Osteoblast (primary cell): ENCODE measurements at places on chromosomes 12 and 14.

DNA sequence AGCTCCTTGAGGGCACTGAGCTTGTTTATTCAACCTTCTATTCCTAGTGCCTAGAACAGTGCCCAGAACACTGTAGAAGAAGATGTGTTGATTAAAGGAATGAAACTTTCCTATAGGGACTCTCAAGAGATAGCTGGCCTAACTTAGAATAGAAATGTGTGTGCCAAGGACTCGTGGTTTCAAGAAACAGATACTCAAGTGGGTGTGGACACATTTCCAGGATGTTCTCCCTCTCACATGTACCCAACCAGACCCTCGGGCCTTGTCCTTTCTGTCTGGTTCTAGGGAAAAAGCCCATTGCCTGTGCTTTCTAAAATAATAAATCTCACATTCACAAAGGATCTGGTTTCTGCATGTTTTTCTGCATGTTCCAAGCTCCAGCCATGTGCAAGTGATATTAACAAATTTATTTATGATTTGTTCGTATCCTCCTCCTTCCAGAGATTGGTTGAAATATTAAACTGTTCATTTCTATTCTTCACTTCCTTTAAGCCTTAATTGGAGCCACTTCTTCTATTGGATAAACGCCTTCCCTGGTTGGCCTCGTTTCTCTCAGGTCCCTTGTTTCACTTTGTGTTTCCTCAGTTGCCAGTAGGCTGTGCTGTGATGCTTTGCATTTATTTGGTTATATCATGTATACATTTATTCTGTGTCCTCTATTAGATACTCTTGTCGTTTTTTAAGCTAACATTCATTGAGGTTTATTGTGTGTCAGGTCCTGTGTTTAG is 89.8 kb downstream of the CRADD start:
- DNase-seq, result peak; percentile 61
- no peaks in the 10 kb centered on the region for H3K36me3 ChIP-seq
- H3K4me1 ChIP-seq, result peaks cover 19% of the 10 kb centered on the region
- H3K27me3 ChIP-seq, result no peaks in the 10 kb centered on the region
- peak overlapping the region; percentile 2 for H3K27ac ChIP-seq

- no peaks in the 10 kb centered on the region for H3K4me1 ChIP-seq
- no peak overlapping the region for H3K4me3 ChIP-seq
- H3K27ac ChIP-seq, result no peak overlapping the region
- DNase-seq, result no peak
- H3K27me3 ChIP-seq, result no peaks in the 10 kb centered on the region
Measured at GRCh38 chr12:91861554-91861953, 284.1 kb downstream of the BTG1 start.

DNA sequence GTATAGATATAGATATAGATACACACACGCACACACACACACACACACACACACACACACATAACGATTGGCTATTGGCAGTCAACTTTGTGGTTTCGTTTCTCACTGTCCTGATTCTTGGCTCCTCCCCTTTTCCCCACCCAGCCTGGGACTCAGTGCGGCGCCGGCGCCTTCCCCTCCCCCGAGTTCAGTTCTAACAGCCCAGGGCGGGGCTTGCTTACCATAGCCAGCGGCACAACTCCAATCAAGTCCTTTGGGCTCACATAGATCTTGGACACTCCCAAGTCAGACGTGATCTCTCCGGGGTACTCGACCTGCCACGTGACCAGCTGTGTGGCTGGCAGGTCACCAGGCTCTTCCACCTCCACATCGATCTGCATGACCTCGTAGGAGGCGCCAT is 484.1 kb downstream of the GLT1D1 start:
- no peaks in the 10 kb centered on the region for H3K4me1 ChIP-seq
- H3K36me3 ChIP-seq, result no peaks in the 10 kb centered on the region
- H3K4me3 ChIP-seq, result no peak overlapping the region
- no peak for DNase-seq
- no peak overlapping the region for H3K27ac ChIP-seq
- no peaks in the 10 kb centered on the region for H3K27me3 ChIP-seq

DNA sequence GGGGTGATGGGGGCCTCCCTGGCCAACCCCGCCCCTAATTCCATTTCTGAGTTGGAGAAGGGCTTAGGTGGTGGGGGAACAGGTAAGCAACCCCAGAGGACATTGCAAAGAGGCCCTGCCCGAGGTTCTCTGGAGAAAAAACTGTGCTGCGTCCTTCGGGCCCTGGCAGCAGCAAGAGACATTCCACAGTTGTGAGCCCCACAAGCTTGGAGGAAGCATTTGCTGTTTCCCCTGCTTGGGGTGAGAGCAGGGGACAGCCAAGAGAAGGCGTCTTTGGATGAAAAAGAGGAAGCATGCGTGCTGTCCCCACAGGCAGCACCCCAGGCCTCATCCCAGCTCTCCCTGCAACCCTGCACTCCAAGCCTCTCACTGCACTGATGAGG is 1.3 kb downstream of the BDKRB2 start:
- no peaks in the 10 kb centered on the region for H3K27me3 ChIP-seq
- peak overlapping the region; percentile 80 for H3K27ac ChIP-seq
- DNase-seq, result no peak
- no peaks in the 10 kb centered on the region for H3K36me3 ChIP-seq

GRCh38 chr14:36971263-36971855 is 201.0 kb downstream of the SLC25A21 start:
- no peaks in the 10 kb centered on the region for H3K36me3 ChIP-seq
- H3K27me3 ChIP-seq, result no peaks in the 10 kb centered on the region
- no peak overlapping the region for H3K4me3 ChIP-seq
- DNase-seq, result no peak
- no peak overlapping the region for H3K27ac ChIP-seq
- peaks cover 16% of the 10 kb centered on the region for H3K4me1 ChIP-seq

- H3K27me3 ChIP-seq, result no peaks in the 10 kb centered on the region
- H3K27ac ChIP-seq, result no peak overlapping the region
- DNase-seq, result no peak
- no peak overlapping the region for H3K4me3 ChIP-seq
- H3K4me1 ChIP-seq, result no peaks in the 10 kb centered on the region
- H3K36me3 ChIP-seq, result no peaks in the 10 kb centered on the region
Measured at GRCh38 chr14:40599725-40600124, 1007.0 kb upstream of the LRFN5 start.

- H3K4me1 ChIP-seq, result peaks cover 19% of the 10 kb centered on the region
- H3K36me3 ChIP-seq, result no peaks in the 10 kb centered on the region
- H3K4me3 ChIP-seq, result no peak overlapping the region
- H3K27me3 ChIP-seq, result no peaks in the 10 kb centered on the region
- peak overlapping the region; percentile 31 for H3K27ac ChIP-seq
Measured at GRCh38 chr14:67002994-67003753, 186.1 kb upstream of the GARIN2 start.

GRCh38 chr14:50647753-50648152 is 20.4 kb downstream of the SAV1 start:
- H3K4me3 ChIP-seq, result no peak overlapping the region
- H3K27me3 ChIP-seq, result no peaks in the 10 kb centered on the region
- H3K36me3 ChIP-seq, result peaks cover 12% of the 10 kb centered on the region
- H3K27ac ChIP-seq, result no peak overlapping the region
- DNase-seq, result no peak
- peaks cover 18% of the 10 kb centered on the region for H3K4me1 ChIP-seq

DNA sequence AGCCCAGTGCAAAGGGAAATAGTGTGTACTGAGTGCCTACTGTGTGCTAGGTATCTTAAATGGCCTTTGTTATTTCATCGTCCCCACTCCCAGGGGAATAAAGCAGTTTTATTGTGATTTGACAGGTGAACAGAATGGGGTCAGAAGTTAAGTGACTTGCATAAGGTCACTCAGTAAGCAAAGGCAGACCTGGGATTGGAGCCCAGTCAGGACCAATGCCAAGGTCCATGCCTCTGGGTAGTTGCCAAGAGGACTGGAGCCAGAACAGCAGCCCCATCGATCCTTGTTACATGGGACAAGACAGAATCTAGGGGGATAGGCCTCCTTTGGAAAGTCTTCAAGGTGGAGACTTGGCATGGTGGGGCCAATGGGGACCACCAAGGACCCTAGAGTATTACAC is 227.4 kb upstream of the PWP1 start:
- peaks cover 19% of the 10 kb centered on the region for H3K4me1 ChIP-seq
- H3K4me3 ChIP-seq, result no peak overlapping the region
- H3K27me3 ChIP-seq, result no peaks in the 10 kb centered on the region
- no peak overlapping the region for H3K27ac ChIP-seq

GRCh38 chr14:101535232-101535631 is 26.1 kb upstream of the DIO3 start:
- H3K4me3 ChIP-seq, result no peak overlapping the region
- H3K36me3 ChIP-seq, result no peaks in the 10 kb centered on the region
- no peaks in the 10 kb centered on the region for H3K4me1 ChIP-seq
- no peak overlapping the region for H3K27ac ChIP-seq
- H3K27me3 ChIP-seq, result no peaks in the 10 kb centered on the region

DNA sequence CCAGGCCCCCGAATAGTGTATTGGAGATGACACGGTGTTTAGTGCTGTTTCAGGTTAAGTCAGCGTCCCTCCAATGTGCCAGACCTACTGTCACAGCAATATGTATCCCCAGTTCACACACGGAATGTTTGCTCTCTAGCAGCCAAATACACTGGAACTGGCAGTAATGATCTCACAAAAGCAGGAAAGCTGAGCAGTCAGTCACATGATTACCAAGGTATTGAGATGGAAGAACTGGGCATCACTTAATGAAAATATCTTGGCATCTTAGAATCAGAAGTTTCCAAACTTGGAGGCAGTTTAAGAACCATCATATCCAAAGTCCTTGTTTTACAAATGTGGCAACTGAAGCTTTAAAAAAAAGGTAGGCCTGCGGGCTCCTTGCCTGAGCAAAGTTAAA is 23.3 kb downstream of the NINJ2 start:
- peaks cover 18% of the 10 kb centered on the region for H3K4me1 ChIP-seq
- DNase-seq, result no peak
- no peak overlapping the region for H3K27ac ChIP-seq
- H3K27me3 ChIP-seq, result no peaks in the 10 kb centered on the region
- no peak overlapping the region for H3K4me3 ChIP-seq
- H3K36me3 ChIP-seq, result no peaks in the 10 kb centered on the region

GRCh38 chr14:75725481-75725880 is 64.4 kb downstream of the TTLL5 start:
- peaks cover 20% of the 10 kb centered on the region for H3K4me1 ChIP-seq
- H3K27me3 ChIP-seq, result no peaks in the 10 kb centered on the region
- H3K27ac ChIP-seq, result no peak overlapping the region
- DNase-seq, result peak; percentile 3
- H3K4me3 ChIP-seq, result no peak overlapping the region

DNA sequence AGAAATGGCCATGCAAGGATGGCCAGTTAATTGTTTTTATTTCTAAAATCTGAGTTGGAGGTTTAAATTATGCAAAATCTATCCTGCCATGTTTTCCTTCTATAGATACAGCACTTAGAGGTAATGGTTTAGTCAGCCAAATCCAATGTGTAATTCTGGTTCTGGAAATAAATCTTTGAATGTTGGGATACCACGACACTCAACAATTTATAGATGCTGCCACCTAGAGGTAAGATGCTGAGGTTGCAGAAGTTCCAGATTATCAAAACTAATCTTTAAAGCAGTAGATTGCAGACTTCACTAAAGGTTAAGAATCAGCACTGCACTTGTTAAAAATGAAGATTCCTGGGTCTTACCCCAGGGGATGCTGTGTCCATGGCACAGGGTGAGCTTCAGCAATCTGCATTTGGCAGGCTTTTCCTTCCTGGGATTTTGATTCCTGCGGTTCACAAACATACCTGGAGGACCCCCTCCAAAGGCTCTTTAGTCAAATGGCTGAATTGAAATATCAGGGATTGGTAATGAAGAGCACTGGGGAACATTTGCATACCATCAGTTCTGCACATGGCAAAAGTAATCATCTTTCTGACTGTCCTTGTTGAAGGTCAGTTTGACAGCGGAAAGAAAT is 53.4 kb upstream of the ANO4 start:
- peak; percentile 86 for DNase-seq
- H3K27me3 ChIP-seq, result no peaks in the 10 kb centered on the region
- no peak overlapping the region for H3K27ac ChIP-seq
- no peak overlapping the region for H3K4me3 ChIP-seq
- no peaks in the 10 kb centered on the region for H3K4me1 ChIP-seq
